ENCODE measurements at places on chromosomes 13 and 19.

GRCh38 chr13:70191034-70191433 is 82.8 kb upstream of the KLHL1 start:
- no peak for DNase-seq

GRCh38 chr19:41159881-41160280 is 33.1 kb upstream of the CYP2S1 start:
- no peak for DNase-seq

- DNase-seq: no peak
These were observed 200.9 kb upstream of the TMTC4 start for GRCh38 chr13:100875392-100876043.

DNA sequence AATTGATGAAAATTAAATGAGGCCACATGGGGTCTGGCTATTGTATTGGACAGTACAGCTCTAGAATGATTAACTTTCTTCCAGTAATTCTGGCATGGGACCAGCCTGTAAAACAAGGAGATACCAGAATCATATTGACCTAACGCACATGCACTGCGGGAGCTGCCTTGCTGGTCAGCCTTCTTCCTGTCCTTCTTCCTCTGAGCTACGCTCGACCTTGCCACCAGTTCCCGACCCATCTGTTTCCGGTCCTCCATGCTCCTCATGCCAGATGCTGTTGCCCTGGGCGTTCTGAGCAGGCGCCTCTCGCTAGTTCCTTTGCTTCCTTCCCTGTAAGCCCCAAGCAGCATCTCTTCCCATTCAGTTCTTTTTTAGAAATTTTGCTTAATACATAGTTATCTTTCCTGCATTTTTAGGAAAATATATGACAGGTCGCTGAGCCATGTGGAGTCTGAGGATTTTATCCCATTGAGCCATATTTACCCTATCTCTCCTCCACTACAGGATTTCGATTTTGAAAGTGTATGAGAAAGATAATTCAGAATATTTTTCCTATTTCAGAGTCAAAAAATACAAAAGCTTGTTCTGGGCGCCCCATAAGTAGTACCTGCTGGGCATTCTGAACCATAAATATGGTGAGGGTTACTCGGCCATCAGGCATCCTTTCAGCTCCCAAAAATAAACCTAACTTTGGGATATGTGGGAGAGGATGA is 38.6 kb downstream of the TNFRSF19 start:
- no peak for DNase-seq

GRCh38 chr19:55453511-55454260 is 7.8 kb downstream of the ISOC2 start:
- no peak for DNase-seq

DNA sequence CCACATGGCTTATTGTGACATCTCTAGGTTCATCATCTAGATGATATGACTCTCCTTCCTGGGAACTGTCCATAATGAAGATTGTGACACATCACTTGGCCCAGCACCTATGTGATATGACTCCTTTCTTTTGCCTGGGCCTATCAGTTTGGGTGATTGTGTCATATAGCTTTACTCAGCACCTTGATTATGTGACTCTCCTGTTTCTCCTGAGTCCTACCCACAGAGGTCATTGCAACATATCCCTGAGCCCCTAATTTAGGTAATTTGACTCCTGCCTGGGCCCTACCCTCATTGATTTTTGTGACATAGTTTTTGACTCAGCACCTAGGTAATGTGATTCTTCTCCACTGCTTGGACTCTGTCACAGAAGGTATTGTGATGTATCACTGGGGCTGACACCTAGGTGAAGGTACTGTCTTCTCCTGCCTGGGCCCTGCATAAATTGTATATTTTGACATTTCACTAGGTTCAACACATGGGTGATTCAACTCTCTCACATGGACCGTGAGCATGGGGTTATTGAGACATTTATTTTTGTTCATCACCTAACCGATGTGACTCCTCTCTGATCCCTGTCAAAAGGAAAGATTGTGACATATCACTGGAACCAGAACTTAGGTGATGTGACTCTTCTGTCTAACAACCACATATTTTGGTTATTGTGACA is 26.2 kb upstream of the ZNF254 start:
- DNase-seq: no peak
